Astrocyte of the spinal cord (primary cell): ENCODE measurements at places on chromosomes 4 and X.

DNA sequence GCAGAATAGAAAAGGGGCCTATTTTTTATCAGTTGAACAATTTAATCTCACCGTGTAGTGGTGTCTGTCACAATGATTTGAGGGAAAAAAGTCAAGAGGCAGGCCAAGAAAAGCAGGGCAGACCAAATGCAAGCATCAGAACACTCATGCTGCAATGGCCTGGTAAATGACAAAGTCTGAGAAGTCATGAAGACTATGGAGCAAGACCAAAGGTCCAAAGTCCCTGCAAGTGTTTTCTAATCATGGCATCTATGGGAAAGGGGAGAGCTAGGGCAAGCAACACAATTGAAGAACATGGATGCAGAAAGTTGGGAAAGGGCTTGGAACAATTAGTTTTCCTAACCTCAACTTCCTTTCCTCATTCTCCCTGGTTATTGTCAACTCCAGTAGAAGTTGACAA is 147.7 kb upstream of the TLL1 start:
- DNase-seq: no peak

- DNase-seq: no peak
These were observed 237.6 kb upstream of the NDST3 start for GRCh38 chr4:117796677-117797076.

DNA sequence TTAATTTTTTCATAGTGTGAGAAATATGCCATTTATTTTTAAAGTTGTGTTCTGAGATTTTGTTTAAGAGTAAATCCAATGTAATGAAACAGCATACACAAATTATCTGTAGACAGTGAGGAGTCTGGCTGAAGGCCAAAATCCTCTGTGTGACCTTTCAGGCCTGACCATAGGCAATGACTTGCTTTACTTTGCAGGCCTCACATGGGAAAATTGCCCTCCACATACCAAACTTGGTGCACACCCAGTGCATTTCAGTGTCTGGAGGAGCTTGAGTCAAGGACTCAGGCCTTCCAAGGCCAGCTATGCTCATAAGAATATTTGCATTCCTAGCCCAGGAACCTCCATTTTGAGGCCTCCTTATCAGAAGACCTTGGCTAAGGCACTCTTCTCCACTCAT is 430.1 kb downstream of the GABRG1 start:
- no peak for DNase-seq

DNA sequence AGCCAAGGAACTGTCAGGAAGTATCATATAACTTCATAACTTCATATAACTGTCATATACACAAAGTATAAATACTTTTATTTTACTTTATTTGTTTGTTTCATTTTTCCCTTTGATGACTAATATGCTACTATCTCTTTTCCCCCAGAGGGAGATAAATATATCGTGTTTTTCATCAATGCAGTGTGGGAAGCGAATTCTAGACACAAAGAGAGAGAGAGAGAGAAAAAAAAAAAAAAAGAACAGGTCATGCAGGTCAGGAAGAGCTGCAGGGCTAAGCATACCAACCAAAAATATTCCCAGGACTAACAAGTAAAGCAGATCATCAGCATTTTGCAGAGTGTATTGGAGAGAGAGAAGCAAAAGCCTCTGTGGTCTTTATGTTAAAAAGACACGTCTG is 1849.2 kb downstream of the STIM2 start:
- no peak for DNase-seq

GRCh38 chrX:134634691-134635090 is 23.6 kb downstream of the PLAC1 start:
- peak; percentile 12 for DNase-seq

DNA sequence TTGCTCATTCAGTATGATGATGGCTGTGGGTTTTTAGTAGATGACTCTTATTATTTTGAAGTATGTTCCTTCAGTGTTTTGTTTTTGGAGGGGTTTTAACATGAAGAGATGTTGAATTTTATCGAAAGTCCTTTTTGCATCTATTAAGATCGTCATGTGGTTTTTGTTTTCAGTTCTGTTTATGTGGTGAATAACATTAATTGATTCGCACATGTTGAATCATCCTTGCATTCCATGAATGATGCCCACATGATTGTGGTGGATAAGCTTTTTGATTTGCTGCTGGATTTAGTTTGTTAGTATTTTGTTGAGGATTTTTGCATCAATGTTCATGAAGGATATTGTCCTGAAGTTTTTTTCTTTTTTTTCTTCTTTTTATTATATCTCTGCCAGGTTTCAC is 347.4 kb upstream of the EPHA5 start:
- no peak for DNase-seq

GRCh38 chr4:11843340-11843739 is 414.6 kb upstream of the HS3ST1 start:
- DNase-seq: no peak

- DNase-seq: no peak
These were observed 22.4 kb downstream of the NEXMIF start for GRCh38 chrX:74902806-74903205.

DNA sequence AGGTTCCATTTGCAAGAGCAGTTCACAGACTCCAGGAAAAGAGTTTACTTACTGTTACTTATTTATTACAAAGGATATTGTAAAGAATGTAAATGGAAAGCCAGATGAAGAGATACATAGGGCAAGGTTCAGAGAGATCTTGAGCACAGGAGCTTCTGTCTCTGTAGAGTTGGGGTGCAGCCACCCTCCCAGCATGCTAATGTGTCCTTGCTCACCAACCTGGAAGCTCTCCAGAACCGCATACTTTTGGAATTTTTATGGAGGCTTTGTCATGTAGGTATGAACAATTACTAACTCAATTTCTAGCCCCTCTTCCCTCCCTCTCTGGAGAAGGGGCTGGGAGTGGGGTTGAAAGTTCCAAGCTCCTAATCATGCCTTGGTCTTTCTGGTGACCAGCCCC is 857.2 kb downstream of the RPA4 start:
- no peak for DNase-seq

- DNase-seq: peak; percentile 9
These were observed 2183.9 kb upstream of the TENM3 start for GRCh38 chr4:180059216-180059881.

DNA sequence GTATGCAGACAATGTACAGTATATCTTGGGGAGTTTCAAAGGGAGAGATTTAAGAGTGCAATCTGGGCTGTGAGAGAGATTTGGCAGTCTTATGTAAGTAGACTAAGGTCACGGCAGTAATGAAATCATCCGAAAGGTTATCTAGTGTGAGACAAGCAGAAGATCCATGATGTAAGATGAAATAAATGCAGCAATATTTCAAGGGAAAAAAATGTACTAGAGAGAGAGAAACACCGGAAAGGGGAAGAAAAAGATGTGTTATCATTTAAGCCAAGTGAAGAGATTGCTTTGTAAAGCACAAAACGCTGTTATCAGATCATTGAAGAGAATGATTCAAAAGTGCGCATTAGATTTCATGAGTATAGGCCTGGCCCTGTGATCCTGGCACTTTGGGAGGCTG is 88.4 kb upstream of the GUCY1A1 start:
- DNase-seq: no peak

DNA sequence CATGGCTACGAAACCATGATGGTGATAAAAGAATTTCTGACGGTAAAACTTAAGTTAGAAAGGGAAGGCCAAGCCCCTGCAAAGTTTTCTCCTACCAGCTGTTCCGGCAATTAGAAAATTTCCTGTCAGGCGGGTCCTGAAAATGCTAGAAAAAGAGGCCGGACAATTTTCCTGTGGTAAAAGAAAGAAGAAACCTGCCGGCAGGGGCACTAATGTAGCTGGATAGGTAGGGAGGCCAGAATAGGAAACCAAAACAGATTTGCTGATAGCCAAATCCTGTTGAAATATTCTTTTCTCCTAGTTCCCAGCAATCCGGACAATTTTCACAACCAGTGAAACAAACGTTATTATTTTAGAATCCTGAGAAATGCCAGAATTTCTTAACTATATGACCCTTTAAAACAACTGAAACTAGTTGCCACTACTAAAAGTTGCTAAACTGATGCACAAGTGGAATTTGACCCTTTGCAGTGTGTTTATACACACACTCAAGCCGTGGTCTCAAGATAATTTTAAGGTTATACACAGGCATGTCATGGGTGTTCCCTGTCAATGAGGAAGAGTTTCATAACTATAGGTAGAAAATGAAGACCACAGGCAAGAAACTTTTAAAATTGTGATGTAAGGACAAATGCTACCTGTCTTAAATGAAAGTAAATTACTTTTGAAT is 47.7 kb downstream of the RPS6KA3 start:
- DNase-seq: no peak

- no peak for DNase-seq
These were observed 97.9 kb upstream of the LRPAP1 start for GRCh38 chr4:3630136-3630597.

DNA sequence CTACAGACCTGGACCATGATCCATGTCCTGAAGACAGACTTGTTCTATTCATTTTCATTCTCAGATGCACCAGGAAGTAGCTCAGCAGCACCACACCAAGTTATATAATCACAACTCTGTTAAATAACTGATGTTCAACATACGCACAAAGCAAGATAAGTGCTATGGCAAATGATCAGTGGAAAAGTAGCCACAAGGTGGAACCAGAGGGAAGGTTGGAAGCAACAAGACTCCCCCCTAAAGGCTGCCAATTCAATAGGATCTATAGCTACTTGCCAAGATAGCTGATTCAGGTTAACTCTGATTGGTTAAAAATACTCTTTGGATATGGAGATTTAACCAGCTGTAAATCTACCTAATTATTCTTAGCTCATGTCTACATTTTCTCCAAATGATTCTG is 23.7 kb upstream of the FAM47B start:
- DNase-seq: peak; percentile 67
